ENCODE measurements at places on chromosomes 4 and X.

DNA sequence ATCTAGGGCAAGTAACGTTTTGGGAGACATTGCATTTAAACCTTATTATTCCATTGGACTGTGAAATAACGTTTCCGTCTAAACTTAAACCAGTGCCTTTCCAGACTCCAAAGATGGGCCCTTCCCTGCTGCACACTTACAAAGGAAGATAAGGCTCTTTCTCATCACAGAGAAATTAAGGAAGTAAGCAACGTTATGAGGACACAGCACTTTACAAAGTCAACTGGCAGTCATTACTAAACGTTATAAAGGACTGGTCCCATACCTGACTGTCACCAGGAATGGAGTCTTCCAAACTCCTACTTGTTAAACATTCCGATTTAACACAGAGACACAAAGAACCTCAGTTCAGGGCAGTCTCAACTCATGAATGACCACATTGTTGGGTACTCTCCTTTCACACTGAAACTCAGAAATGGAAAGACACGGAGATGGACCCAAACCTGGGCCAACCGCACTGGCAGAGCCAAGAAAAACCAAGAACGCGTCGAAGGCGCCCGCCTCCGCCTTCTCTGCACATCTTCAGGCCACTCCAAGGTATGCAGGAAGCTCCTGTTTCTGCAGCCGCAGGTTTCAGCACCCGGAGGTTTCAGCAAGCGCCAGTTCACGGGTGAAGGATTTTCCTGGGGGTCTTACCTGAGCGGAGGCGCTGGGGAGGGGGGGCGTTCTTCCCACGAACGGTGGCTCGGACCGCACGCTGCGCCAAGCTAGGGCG is 670 bp downstream of the PAPSS1 start:
- DNase-seq = peak; percentile 7

- DNase-seq = no peak
These were observed 136.8 kb downstream of the ANAPC4 start for GRCh38 chr4:25513814-25514213.

DNA sequence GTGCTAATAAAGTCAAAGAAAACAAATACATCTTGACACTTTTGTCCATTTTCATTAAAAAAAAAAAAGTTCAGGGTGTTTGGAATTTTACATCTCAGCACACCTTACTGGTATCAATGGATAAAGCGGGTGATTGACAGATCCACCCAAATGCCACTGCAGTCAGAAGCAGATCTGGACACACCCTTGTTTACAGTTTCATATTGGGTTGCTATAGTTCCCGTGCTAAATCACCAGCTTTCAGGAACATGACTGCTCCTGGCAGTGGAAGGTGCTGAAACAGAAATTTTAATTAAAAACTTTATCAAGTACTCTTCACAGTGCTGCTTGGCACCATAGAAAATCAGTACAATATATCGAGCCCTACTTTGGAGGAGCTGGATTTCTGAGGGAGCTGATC is 116.3 kb downstream of the STOX2 start:
- no peak for DNase-seq

GRCh38 chr4:127775843-127776242 is 6.3 kb upstream of the HSPA4L start:
- DNase-seq = no peak

DNA sequence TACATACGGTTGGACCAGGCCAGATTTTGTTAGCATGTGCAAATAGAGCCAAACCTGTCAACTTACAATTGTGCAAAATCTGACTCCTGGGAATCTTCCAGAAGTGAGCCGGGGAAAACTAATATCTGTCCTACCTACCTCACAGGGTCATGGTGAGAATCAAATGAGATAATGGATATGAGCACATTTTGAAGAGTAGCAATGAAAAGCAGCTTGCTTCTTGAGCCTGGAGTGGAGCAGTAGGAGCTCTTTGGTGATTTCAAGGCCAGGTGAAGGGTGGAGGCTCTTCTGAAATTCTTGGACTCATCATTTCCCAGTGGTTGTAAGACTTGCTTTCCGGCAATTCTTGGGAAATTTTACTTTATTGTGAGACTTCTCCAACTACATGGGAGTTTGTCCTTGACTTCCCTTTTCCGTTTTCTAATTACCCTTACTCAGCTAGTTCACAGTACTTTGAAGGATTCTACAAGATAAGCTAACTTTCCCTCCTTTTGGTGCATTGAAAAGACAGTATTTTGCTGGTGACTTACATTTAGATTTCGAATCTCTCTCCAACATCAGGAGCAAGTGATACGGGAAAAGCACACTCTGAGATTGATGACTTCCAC is 12.2 kb downstream of the PLAC1 start:
- DNase-seq = no peak

DNA sequence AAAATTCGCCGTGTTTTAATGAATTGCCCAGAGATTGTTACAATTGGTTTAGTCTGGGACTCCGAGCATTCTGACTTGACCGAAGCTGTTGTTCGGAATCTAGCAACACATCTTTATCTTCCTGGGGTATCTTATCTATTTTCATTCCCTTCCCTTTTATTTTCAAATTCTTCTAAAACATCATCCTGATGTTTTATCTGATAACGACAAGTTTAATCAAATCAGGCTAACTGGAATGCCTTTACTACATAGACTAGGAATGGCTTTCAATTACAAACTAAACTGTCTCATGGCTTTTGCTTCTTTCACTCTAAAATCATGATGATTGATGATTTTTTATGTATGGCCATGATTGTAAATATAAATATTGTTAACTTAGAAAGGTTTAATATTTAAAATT is 48.0 kb downstream of the USP53 start:
- no peak for DNase-seq

DNA sequence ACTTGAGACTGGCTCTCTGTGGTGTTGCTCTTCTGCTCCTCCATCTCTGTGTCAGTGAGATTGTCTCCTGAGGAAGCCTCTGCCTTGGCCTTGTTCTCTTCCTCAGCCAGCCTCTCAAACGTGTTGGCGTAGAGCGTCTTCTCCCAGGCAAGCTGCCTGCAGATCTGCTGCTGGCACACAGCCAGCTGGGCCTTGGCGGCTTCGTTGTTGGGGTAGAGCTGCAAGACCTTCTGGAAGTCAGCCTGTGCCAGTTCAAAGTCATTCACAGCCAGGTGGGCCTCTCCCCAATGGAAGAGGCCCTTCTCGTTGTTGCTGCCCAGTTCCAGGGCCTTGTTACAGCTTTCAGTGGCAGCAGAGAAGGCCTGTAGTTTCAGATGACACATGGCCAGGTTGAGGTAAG is 159.1 kb downstream of the NDST3 start:
- DNase-seq = no peak

GRCh38 chrX:75546724-75547511 is 24.1 kb upstream of the ZDHHC15 start:
- DNase-seq = no peak

DNA sequence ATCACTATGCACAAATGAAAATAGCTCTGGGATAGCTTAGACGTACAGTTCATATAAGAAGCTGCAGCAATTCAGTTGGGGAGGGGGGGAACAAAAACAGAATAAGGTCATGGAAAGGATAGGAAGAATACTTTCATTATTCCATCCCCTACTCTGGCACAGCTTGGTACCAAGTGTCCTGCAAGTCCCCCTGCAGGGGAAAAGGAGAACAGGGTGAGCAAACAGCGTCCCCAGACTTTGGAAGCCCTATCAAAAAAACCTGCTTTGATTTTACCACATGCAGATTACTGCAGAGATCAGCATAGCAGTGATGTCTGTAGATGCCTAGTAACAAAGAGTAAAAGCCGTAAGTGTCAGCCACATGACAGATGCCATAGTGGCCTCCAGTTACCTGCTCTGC is 209.4 kb upstream of the NEIL3 start:
- DNase-seq = no peak

GRCh38 chrX:53186351-53186750 is 38.7 kb downstream of the KDM5C start:
- peak; percentile 23 for DNase-seq

GRCh38 chr4:181909368-181909767 is 333.8 kb upstream of the TENM3 start:
- peak; percentile 65 for DNase-seq

- peak; percentile 69 for DNase-seq
These were observed 171.7 kb downstream of the SHROOM3 start for GRCh38 chr4:76606645-76607265.

DNA sequence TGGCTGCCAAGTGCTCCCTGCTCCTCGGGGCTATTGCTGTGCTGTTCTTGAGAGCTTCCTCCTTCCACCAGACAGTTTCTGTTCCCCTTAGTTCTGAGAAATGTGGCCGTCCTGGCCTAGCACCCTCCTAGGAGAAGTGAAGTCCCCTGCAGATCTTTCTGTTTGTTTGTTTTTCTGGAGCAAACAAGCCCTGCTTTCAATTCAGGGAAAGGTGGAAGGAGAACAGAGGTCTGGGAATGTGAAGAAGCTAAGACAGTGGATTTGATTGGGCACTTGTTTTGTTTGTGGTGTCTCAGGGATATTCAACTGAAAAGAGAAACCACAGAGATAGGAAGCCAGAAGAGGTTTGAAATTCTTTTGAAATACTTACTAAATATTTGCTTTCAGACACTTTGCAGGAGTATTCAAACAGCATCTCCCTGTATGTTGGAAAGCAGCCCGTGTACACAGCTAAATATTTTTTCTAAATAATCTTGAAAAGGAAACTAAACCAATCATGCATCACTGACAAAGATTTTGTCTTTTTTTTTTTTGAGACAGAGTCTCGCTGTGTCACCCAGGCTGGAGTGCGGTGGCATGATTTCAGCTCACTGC is 36.5 kb upstream of the PPM1K start:
- DNase-seq = peak; percentile 1

- DNase-seq = no peak
These were observed 18.9 kb downstream of the THAP9 start for GRCh38 chr4:82919386-82919785.

GRCh38 chrX:108439426-108439942 is at the start of gene COL4A5:
Gene COL4A5, plus strand, starts transcription at chrX:108439838. Its CDS starts 288 bp downstream, at chrX:108440126.
- DNase-seq = peak; percentile 86

DNA sequence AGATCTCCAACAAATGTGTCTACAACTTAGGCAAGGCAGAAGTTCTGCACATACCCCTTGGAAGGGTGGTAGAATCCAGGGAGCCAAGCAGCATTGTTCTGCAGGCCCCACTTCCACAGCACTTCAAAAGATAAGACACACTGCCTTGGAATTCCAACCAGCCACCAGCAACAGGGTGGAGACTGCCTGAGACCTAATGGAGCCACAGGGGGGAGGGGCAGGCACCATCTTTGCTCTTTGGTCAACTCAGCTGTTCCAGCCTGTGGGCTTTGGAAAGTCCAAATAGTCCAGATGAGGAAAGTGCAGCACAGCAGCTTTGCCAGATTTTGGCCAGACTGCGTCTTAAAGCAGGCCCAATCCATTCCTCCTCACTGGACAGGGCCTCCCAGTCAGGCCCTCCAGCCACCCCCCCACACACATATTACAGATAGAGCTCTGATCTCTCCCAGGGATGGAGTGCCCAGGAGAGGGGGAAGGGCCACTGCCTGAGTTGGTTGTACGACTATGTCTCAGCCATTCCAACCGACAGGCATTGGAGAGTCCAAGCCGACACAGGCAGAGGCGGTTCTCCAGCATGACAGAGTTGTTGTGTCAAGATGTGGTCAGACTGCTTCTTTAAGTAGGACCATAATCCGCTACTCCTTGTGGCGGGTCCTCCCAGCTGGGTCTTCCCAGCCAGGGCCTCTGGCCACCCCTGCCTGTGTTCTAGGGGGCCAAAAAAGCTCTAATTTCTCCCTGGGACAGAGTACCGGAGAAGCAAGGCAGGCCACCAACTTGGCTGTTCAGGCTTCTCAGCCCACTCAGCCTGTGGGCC is 42.5 kb upstream of the ANTXR2 start:
- DNase-seq = peak; percentile 35

DNA sequence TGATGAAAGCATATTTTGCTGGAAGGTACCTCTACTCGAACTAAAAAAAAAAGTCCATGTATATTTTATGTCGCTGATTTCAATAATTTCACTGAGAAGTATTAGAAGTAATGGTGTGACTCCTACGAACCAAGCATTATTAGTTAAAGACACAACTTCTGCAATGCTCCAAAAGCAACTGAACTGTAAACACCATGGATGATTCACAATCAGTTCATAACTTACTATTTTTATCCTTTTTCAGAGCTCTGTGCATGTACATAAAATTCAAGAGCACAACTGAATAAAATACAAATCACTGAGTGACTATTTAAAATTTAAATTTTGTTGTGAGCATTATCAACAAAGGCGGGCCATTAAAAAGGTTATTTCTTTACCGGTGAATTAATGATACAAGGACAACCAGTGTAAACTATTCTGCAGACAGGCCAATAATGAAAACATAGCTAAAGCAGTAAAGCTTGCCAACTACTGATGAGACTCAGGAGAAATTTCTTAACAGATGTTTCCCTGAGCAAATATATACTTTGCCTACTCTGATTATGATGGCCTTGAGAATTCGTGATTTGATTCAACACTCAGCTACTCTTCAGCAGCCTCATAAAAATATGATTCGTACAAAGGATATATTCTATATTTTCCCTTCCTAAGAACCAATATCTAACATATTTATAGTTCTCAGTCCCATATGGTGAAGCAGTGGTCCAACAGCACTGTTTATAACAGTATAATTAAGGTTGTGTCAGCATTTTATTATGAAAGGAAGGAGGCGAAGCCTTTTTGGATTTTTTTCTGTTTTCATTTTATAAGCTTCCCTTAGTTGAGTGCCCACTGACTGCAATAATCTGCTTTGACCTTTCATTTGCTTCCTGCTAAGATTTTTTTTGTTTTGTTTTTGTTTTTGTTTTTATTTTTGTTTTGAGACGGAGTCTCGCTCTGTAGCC is 62.8 kb upstream of the NEIL3 start:
- peak; percentile 49 for DNase-seq

GRCh38 chr4:173936861-173937260 is 346.6 kb downstream of the FBXO8 start:
- DNase-seq = no peak

- DNase-seq = no peak
These were observed 5.5 kb downstream of the PROM1 start for GRCh38 chr4:16078195-16078760.

GRCh38 chr4:1105662-1106061 is 7.7 kb downstream of the RNF212 start:
- DNase-seq = no peak

DNA sequence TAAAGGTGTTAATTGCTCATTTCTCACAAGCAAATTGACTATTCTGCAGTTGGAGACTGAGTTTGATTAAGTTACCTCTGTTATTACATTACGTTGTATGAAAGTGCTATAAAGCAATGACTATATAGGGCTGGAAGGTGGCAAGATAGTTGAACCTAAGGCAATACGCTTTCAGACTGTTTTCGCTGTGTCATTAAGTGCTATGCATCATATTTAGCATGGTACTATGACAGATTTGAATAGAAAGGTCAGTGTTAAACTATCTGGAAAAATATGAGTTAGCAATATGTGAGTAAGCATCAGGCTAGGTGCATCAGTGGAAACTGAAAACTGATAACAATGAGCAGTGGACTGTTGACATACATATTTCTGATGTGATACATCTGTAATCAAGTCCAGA is 206.0 kb upstream of the ARHGAP24 start:
- DNase-seq = no peak

DNA sequence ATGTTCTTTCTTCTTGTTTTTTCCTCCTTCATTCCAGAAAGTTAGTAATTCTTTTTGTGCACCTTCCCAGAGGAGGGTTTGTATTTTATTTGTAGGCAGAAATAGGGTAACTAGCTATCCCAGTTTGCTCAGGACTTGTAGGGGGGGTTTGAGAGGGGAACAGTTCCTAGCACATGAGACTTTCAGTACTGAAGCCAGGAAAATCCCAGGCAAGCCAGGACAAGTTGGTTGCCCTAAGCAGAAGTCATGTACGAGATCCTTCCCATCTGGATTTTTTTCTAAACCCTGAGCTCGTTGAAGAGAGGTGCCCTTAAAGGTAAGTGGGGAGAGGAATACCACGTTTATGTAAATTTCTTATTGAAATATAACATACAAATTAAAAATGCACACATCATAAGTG is 15.6 kb upstream of the TAB3 start:
- no peak for DNase-seq

- DNase-seq = no peak
These were observed 187.2 kb upstream of the SPRY1 start for GRCh38 chr4:123209436-123209835.
